ENCODE measurements at places on chromosomes 7 and 10.

DNA sequence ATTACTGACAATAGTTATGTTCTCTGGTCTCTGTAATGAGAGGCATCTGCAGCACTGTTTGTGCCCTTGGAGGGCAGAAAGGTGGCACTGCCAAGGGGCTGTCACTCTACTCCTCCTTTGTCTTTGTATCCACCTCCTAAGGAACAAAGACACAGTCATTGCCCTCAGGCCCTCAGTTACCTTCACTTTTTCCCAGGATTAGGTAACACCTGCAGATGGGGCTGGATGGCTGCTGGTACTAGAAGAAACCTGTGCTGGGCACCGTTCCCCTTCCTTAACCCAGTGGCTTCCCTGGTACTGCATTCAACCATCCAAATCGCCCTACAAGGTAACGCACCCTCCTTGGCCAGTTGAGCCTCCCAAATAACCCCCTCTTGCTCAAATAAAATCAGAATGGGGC is 246.9 kb upstream of the NEBL start:
- no peak for DNase-seq

DNA sequence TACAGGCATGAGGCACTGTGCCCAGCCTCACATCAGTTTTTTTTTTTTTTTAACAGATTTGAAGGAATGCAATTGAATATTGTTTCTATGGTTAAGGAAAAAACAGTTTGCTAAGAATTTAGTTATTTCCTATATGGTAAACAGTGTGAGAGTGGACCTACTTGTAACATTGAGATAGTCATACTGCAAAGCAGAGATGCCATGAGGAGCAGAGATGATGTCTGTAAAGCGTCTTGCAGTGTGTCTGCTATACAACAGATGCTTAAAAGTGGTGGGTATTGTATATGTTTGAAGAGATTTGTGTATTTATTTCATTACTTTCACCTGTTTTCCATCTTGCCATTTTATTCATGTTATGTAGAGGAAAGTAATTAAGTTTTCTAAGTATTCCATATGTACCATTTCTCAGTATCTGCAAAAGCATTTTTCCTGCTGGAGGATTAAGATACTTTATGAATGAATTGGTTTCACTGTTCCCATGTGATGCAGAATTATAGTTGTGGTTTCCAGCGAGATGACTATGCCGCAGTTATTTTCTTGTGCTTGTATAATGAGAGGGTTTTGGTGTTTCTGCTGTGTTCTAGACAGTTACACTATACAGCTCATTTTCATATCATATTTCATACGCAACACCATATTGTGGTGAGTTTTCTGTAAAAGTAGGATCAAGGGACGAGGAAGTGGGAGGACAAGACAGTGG is 26.6 kb downstream of the TET1 start:
- no peak for DNase-seq

GRCh38 chr7:120160166-120160565 is 112.8 kb upstream of the KCND2 start:
- no peak for DNase-seq

GRCh38 chr7:13989126-13989948 is at the start of gene ETV1:
ETV1 (minus strand) TSS chr7:13989666; CDS start chr7:13989052, 614 bp downstream.
- no peak for DNase-seq

DNA sequence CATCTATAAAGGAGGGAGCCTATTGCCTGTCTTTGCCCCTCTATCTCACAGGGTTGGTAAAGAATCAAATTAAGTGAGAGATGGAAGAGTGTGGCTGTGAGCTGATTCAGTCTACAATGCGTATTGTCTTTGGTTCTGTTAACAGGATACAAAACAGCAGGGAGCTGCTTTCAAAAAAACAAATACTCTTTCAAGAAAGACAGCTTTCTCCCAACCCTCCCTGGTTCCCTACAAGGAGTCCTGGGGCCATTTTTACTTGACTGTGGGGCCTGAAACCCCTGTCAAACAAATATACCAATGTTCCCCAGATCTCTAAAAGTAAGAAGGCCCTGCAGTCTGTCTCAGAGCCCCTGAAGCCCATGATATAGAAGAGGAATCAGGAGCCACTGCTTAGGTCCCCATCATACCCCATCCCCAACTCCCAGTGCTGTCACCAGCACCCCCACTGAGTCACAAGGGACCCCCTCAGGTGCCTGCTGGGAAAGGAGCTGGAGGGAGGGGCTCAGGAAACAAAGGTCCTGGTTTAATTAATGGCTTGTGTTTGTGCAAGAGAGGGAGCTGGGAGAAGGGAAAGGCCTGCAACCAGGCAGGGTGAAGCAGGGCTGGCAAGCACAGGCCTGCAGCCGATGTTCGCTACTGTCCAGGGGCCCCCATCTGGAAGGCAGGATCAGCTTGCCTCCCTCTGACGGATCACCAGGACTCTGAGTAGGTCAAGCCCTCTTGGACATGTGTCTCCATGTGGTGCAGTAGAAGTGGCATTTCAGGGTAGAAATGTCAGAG is 182.0 kb upstream of the GHITM start:
- DNase-seq: no peak

GRCh38 chr7:37234928-37235327 is 213.7 kb downstream of the ELMO1 start:
- no peak for DNase-seq

GRCh38 chr7:28919510-28919909 is 38.6 kb downstream of the TRIL start:
- no peak for DNase-seq

GRCh38 chr10:92068900-92069299 is 145.3 kb downstream of the BTAF1 start:
- DNase-seq: no peak

GRCh38 chr7:47183862-47184590 is 397.9 kb downstream of the TNS3 start:
- no peak for DNase-seq

DNA sequence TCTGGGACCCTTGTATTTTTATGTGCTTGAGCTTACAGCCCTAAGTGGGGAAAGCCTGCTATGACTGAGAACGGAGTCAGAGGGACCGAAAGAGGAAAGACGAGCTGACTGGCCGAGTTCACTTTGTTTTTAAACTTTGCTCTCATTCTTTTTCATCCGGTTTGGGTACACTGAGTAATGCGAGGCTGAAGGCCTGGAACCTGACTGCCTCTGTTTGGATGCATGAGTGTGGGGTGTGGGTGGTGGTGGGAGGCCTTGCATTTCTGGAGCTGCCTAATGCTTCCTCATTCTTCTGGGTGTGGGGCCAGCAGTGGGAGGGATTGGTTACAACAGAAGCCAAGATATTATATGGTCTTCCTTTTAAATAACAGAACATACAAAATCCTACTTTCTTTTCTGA is 155.5 kb downstream of the BUB3 start:
- no peak for DNase-seq

- DNase-seq: peak; percentile 87
Measured at GRCh38 chr7:12403287-12404181, at the start of gene VWDE. VWDE (minus strand) TSS chr7:12403865; CDS start chr7:12403716, 149 bp downstream.

All from activated CD4-positive, alpha-beta T cell treated with anti-CD3 and anti-CD28 coated beads, Interleukin-2, amount 10 ng/mL, durations not matched to agents 24 days and 14 days (primary cell).